ENCODE measurements at places on chromosomes 2 and 18.

DNA sequence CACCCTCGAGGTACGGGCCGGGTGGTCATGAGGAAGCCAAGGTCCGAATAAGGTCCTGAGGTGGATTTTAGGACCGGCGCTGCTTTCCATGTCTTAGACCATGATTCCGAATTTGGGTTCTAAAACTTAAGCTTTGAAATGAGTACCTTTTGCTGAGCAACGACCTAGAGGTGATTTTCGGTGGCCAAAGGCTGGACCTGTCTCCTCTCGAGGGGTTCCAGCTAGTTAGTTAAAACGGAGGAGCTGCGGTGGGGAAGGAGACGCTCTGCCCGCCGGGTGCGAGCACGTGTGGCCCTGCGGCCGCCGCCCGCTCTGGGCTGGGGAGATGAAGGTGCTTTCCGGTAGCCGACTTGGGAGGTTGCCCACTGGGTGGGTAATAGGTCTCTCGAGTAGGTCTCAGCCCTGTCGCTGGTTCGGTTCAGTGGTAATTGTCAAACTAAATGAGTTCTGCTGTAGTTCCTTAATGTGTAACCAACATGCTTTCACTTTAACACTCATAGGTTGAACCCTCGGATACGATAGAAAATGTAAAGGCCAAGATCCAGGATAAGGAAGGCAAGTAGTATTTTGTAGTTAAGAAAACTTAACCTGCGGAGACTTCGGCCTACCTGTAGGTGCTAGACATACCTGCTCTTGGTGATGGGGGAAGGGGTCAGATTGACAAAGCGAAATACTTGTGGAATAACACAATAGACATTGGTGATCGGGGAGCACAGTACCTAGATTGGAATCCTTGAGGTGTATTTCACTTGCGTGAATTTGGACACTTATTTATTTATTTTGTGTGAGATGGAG lies 572 bp downstream of the RPS27A start:
- peak; percentile 67 for DNase-seq

- no peak for DNase-seq
Measured at GRCh38 chr18:24878289-24878688, 417.9 kb downstream of the HRH4 start.

GRCh38 chr2:210443527-210443926 lies 33.0 kb downstream of the LANCL1 start:
- no peak for DNase-seq

DNA sequence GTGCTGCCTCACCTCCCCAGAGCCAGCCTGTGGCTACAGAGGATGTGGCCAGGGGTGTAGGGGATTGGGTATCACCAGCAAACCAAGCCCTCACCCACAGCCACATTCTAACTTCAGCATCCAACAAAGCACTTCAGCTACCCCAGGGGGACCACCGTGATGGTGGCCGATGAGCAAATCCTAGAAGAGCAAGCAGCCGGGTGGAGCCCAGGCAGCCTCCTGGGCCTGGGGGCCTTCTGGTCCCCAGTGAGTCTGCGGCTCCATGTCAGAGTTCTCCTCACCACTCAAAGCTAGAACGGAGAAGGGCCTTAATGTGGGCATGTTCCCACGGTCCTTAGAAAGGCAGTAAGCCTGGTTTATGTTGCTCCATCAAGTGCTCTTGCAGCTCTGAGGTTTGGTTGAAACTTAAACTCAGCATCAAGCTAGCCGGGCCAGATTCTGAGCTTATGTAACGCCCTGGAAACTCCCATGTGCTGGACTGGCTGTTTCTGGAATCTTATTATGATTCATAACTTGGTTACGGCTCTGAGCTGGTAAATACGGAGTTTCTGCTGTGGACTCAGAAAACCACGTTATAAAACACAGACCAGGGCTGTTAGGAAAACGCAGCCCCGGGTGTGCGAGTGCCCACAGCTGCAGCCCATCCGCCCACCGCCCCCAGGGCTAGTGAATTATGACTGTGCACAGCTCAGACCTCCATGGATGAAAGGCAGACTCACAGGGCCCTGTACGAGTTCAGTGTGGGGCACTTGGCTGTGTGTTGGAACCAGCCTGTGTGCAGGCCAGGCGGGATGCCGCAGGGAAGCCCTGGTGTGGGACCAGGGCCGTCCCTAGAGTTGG lies 99.8 kb downstream of the SEPTIN10 start:
- DNase-seq: no peak

GRCh38 chr2:171602352-171602751 lies 80.1 kb downstream of the CYBRD1 start:
- no peak for DNase-seq

DNA sequence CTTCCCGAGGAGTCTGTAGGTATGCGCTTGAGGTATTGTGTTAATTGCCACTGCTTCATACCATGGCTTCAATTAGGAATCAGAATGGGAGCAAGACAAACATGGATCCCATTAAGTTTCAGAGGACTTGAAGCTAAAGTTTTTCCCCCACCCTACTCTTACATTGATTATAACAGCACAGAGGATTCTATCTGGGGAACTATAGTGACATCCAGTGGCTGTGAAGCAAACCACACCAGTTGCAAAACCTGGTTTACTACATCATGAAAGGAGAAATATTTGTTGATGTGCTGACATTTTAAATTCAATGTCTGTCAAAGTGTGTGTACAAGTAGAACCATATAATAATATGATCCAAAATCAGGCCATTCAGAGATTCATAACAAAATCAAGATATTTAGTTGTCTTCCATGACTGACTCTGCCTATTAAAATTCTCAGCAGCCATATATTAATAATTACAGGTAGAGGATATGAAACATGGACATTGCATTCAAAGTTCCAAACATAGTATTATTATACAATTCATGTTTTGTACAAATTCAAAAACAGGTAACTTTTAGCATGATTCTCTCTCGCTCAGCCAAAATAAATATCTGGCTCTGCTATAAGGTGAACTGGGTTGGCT lies 82.9 kb downstream of the GRB14 start:
- DNase-seq: no peak

DNA sequence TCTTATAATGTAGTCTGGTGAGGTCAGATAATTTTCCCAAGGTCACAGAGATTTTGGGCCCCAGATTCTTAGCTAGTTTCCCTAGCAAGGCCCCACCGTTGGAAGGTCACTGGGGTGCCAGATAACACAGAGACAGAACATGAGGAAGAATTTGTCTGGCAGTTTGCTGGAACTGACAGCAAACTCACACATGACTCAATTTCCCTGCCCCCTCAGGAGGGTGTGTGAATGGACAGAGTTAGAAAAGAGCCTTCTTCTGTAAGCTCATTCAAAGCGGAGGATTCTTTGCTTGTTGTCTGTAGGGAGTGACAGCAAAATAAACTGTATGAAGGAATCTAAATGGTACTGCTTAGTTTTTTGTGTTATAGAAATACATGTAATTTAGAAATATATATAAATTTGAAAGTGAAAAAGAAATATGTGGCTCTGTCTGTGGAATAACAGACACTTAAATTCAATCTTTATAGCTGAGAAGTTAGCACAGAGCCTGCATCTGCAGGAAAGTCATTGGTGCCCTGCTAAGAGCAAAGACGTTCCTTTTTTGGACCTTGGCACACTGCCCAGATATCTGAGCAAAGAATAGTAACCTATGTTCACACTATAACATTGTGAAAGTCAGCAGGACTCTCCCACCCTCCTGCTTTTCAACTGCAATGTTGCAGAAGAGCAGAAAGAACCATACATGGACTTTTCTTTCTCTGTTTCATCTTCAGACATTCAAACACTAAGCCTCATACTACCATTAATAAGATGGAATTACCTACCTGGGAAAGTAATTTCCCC lies 2.1 kb downstream of the MDH1 start:
- DNase-seq: no peak

- peak; percentile 86 for DNase-seq
Measured at GRCh38 chr2:240960309-240960970, 38.0 kb upstream of the SNED1 start.

DNA sequence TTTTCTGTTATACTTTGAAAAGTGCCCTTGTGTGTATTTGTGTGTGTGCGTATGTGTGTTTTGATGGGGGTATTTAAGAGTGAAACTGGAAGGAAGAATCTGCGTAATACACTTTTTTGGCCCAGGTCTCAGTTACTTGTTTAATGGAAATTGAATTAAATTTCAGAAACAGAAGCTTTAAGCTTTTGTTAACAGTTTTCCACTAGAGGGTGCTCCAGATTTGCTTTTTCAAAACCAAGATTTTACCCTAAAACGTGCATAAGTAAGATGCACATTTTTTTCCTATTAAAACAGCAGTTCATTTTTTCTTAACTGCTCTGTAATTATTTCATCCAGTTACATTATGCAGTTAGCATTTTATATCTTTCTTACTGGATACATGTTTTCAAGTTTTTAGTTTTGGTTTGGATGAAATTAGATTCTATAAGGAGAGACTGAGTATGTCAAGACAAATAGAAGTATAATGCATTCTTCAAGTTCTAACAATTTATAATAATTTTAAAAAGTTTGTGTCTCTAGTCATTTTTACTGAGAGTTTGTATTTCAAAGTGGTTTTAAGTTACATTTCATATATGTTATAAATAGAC lies 97.2 kb downstream of the PIK3C3 start:
- no peak for DNase-seq

Measured in sciatic nerve (tissue), 2 donors.